ENCODE measurements at places on chromosomes 11 and 22. TPM values are rescaled to one million over a fixed set of nuclear protein-coding genes. Genes with fewer than 3 reads are reported as not detected.

GRCh38 chr11:94049351-94049750, 28.2 kb downstream of the HEPHL1 start:
- no peak for DNase-seq

DNA sequence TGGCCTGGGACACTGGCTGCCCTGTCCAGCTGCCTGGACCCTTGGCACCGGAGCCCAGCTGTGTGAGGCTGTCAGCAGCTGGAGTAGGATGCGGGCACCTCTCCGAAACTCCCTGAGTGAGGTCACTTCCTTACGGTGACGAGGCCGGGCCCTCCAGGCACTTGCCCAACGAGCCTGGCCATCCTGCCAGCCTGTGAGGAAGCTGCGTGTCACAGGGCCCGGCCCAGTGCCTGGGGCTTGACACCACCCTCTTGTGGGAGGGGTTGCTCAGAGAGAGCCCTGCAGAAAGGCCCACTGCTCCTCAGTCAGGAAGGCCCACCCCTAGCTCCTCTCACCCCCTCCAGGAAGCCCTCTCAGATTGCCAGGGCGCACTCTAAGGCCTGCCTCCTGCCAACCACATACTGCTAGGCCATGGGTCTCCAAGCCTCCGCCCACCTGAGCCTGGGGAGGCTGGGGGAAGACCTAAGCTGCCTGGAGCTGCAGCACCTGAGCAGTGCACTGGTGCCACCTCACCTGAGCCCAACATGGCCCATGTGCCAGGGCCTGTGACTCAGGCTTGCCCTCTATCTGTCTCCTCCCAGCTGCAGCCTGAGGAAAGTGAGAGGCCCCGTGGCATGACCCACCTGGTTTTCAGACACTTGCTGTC, 4.3 kb upstream of the PHLDA2 start:
- peak; percentile 88 for DNase-seq

DNA sequence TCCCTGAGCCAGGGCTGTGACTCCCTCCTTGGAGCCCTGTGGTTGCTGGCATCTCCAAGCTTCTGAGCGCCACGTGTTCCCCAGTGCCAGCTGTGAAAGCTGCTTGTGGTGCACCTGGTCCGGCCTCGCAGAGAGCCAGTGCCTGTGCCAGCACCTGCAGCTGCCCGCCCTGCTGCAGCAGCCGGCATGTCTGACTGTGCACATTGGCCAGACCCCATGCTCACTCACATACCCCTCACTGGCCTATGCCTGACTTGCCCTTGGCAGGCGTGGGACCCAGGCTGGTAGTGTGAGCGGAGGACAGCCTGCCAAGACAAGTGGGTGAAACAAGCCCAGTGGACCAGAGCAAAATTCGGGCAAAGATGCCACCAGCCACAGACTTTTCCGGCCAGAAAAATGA, 9.8 kb downstream of the MRPL48 start:
- no peak for DNase-seq

DNA sequence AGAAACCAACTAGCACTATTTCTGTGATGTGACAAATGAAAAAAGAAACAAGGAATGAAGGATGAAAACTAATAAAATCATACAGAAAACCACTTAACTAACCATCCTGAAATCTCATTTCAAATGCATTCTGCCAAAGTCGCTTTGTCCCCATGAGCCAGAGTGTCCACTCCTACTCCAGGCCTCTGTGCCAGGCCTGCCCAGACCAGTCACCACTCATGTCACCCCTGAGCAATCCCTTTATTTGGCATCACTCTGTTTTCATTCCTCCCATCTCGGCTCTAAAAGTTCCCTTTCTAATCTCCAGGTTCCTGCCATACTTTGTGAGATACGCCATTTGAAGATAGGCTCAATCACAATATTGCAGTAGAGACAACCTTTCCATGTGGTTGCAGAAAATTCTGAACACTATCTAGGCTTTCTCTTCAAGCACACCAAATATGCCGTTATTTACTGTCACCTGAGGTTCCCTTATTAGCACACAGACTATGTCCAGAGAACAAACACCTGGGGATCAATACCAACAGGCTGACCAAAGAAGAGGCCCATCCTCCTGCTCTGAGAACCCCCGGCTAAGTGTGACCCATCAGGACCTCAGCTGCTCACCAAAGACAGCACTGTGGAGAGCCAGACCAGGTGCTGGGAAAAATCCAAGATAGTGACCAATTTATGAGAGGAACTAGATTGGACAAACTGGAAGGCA, 202.4 kb downstream of the LARGE1 start:
- no peak for DNase-seq

Gene CHRM1
- total RNA-seq, result not detected

Gene CREBZF
- total RNA-seq, result 46.1 TPM

GRCh38 chr22:35457729-35458546, 58.0 kb downstream of the MCM5 start:
- DNase-seq, result no peak

Gene TRIM6
- 0.31 TPM for total RNA-seq

GRCh38 chr22:50602338-50602700, 1.7 kb downstream of the MAPK8IP2 start:
- no peak for DNase-seq

Gene METTL15
- 15.7 TPM for total RNA-seq

DNA sequence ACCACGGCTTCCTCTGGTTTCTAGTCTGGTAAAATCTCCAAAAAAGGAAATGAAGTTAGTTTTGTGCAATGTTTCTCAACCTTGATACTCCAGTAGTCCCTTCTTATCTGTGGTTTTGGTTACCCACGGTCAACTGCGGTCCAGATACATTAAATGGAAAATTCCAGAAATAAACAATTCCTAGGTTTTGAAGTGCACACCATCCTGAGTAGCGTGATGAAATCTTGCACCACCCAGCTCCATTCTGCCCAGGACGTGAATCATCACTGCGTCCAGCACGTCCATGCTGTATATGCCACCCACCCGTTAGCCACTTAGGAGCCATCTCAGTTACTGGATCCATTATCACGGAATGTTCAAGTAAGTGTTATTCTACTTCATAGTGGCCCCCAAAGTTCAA, 117.0 kb downstream of the FBXO7 start:
- DNase-seq, result no peak

- no peak for DNase-seq
These were observed 7.8 kb downstream of the PHOX2A start for GRCh38 chr11:72236083-72236697.

Gene FGF19
- total RNA-seq, result not detected

DNA sequence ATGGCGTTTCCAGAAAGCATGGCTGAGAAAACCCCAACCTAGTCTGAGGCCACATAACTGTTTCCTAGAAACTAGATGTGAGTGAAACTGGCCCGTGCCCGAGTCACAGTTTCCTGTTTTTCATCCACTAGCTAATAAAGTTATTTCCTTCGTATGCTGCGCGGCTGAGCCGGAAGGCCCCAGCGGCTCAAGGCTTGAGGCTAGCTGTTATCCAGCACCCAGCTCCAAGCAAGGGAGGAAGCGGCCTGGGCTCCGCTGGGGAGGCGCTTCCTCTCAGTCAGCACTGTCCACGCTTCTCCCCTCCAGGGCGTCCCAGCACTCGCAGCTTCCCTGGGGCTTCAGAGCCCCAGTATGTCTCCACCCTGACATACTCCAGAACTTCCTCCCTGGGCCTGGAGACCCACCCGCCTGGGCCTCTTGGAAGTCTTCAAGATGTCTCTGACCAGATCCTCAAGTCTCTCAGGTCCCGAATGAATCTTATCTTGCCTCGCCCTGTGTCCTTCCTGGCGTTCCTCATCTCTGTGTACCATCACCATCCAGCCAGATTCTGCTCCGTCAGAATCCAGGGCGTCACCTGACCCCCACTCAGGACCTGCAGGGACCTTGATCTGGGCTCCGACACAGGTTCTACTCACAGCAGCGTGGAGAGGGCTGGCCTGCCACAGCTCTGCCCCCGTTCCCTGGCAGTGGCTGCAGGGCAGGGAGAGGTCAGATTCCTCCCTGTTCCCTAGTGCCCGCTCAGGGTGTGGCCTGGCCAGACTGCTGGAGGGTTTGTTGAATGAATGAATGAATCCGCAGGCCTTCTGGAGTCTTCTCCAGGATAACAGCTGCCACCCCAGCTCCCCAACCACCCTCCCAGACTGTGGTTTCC, 81.9 kb downstream of the LRRC32 start:
- DNase-seq, result no peak

Gene FAT3
- not detected for total RNA-seq

Gene PDGFD
- total RNA-seq, result 4.5 TPM

GRCh38 chr22:17313626-17314025, 55.6 kb upstream of the CECR2 start:
- no peak for DNase-seq

Gene PHLDA2
- 3.0 TPM for total RNA-seq

Gene LIF
- total RNA-seq, result 63.3 TPM
